ENCODE measurements at places on chromosomes 6 and 20.

GRCh38 chr20:33576432-33577125 lies 85.5 kb upstream of the C20orf144 start:
- no peak for DNase-seq

- no peak for DNase-seq
Observed at GRCh38 chr6:119480961-119481497, 131.5 kb upstream of the MAN1A1 start.

DNA sequence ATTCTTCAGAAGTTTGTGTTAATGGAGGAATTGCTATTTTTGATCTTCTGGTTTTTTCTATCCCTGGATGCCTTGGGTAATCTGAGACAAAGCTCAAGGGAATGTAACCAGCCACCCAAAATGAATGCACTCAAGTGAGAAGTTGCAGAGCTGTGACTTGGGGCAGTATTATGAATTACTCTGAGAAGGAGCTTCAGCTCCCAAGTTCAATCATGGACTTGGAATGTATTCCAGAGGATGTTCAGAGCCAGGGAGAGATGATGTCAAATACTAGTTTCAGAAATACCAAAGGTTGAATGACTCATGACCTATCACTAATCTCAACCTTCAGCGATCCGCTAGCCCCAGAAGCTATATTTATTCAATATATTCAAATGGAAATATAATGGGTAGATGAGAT lies 375.2 kb upstream of the PLCB4 start:
- DNase-seq: no peak

- no peak for DNase-seq
Observed at GRCh38 chr6:21891080-21891479, 297.5 kb downstream of the SOX4 start.

GRCh38 chr6:50913105-50913770 lies 94.6 kb downstream of the TFAP2B start:
- DNase-seq: no peak

DNA sequence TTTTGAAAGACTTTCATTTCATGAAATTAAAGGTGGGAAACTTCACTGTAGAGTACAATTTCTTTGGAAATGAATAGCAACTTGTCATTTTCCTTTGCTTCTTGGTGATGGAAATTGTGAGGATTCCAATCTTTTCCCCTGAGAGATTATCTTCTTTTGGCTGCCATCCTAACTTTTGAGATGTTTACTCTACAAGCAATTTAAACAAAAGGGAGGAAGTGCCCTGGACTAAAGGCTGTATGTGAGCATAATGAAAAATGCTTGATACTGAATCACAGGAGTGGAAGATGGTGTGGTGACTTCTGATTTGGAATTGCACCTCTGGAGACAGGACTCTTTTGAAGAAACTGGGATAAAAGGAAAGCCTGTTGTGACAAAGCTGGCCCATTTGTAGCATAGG lies 43.1 kb upstream of the JAG1 start:
- no peak for DNase-seq

DNA sequence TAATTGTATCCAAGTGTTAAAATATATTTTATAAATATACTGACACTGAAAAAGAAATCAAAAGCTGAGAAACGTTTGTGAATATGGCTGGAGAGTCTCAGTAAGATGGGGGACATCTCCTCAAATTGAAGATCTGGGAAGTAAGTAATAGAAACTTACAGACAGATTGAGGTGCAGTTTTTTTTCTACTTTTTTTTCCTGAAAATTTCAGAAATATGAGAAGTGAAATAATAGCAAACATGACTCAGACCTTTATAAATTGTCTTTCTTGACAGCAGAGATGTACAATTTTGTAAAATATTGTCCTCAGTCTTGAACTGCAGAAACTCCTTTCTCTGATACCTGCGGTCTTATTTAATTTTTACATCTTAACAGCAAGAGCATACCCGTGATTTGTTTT lies 347.1 kb downstream of the UTRN start:
- DNase-seq: no peak

- no peak for DNase-seq
Observed at GRCh38 chr6:12009876-12010634, 2.1 kb upstream of the HIVEP1 start.

DNA sequence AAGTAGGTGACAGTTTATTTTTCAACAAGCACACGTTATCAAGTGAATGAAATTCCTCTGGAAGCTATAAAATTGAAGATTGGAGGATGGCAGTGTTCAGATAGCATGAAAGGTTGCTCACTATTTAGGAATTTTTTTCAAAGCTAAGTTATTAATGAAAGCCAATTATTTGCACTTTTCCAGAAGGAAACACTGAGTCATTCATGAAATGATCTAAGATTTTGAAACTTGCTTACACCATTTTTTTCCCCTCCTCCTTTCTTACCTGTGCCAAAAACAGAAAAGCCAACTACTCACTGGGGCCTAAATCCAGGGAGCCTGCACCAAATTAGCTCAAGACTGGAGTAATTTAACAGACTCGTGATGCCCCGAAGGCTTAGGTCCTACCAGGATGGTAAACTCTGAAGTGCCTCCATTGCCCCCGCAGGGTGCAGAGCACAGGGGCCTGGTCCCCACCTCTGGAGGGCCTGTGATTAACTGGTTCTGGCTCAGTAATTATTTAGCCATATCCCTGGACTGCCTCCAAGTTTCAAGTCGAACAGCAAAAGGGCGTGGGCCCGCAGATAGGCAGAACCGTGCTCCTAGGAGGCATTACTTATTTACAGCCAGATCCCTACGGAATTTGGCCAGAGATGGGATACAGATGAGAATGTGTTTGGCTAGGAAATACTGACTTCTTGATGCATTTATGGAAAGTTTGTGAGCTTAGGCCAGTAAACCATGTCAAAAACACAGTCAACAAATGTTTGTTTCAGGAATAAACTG lies 28.0 kb upstream of the ZNF217 start:
- peak; percentile 24 for DNase-seq

DNA sequence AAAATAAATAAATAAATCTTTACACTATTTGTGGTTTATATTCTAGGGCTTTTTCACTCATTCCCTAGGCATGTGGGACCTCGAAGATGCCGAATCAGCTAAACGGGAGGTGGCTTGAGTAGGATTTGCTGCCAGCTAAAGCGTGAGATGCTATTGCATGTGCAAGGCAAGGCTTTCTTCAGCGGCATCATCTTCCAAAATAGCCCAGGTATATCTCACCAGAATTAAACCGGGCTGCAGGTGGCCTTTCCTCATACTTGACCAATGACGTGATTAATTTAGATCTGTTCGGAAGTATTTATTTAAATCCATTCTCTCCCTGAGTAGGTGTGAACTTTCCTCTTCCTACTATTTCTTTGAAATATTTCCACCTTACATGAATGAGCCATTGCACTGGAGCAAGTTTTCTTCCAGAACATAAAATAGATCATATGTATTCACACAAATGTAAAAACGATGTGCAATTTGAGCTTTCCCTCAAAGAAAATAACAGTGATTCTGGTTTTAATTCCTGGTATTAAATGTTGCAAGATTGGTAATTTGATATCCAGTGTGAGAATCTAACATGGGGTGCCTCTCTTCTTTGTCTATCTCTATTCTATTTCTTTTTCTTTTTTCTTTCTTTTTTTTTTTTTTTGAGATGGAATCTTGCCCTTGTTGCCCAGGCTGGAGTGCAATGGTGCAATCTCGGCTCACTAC lies 24.3 kb upstream of the ZNF217 start:
- no peak for DNase-seq

- DNase-seq: no peak
Observed at GRCh38 chr6:39696986-39697788, 28.0 kb downstream of the KIF6 start.

GRCh38 chr20:45500022-45500421 lies 15.4 kb downstream of the SPINT3 start:
- no peak for DNase-seq

DNA sequence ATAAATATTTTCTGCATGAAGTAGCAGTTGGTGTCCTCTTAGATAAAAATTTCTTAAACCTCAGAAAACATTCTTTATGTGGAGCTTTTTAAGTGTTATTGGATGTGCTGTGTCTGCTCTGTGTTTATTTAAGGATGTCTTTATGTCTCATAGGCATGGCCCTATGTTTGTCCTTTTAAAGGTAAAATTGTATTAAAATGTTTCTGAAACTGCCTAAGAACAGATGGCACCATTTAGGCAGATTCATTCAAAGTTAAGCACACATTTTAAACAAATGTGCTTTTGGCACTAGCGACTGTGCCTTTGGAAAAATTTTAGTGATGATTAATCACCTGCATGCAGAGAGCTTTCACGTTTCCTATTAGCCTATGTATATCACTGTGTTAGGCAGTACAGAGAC lies 125.2 kb downstream of the KIF6 start:
- no peak for DNase-seq

DNA sequence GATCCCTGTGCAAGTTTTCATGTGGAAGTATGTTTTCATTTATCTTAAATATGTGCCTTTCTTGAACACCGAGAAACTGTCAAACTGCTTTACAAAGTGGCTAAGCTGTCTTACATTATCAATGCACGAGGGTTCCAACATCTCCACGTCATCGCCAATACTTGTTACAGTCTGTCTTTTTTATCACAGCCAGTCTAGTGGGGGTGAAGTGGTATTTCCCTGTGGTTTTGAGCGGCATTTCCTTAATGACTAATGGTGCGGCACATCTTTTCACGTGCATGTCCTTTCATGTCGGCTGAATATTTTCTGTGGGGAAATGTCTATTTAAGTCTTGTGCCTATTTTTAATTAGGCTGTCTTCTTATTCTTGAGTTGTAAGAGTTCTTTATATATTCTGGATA lies 280.4 kb downstream of the FOXC1 start:
- DNase-seq: no peak

DNA sequence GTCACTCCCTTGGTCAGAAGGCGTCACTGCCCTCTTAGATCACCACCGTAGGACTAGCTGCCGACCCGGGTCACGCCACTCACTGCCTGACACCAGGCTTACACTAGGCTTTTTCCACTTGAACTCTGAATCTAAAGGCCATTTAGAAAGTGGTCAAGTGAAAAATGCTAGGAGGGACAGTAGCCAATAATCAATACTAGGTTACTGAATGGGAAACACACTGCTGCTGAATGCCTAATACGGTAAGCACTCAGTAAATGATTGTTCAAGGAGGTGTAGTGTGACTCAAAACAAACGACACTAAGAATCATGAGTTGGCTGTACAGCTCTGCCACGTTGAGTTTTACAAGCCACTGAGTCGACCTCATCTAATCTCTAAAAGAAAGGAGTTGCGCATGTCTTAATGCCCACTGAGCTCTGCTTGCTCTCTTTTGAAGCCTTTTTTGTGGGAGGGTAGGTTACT lies 760 bp upstream of the IBTK start:
- DNase-seq: no peak

- no peak for DNase-seq
Observed at GRCh38 chr6:30156262-30156599, 4.8 kb downstream of the TRIM10 start.

DNA sequence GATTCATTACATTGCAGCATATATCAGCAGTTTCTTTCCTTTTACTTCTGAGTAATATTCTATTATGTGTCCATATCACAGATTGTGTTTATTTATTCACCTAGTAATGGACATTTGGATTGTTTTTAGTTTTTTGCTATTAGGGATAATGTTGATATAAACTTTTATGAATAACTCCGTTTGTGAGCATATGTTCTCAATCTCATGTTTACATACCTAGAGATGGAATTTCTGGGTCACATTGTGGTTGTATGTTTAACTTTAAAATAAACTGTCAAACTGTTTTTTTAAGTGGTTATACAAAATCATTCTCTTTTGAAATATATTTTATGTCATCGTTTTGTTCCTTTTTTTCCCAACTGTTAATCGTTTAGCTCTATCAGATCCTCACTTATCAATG lies 311.6 kb downstream of the MMUT start:
- DNase-seq: no peak

- DNase-seq: no peak
Observed at GRCh38 chr6:25103603-25104002, 167.8 kb upstream of the RIPOR2 start.

GRCh38 chr6:125804264-125804663 lies 13.5 kb downstream of the NCOA7 start:
- DNase-seq: peak; percentile 16

- DNase-seq: no peak
Observed at GRCh38 chr6:34817446-34817845, 25.6 kb downstream of the BLTP3A start.

GRCh38 chr20:34437330-34437986 lies 74.4 kb downstream of the ITCH start:
- DNase-seq: no peak

DNA sequence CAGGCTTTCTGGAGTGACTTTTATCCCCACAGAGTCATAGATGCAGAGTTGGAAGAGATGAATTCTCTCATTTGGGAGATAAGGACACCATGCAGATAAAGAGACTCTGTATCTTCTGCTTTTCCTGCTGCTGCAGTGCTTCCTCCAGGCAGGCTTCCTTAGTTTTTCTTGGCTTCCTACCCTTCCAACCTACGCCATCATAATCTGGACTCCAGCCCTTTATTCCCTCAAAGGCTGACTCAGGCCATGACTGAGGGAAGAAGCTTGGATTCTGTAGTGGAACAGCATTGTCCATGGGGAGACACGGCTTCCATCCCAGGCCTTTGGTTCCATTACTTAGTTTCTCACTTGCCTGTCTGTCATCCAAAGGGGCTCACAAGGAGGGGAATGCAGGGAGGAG lies 6.5 kb upstream of the RNF24 start:
- no peak for DNase-seq

- DNase-seq: no peak
Observed at GRCh38 chr20:4059606-4060005, 44.2 kb upstream of the RNF24 start.

DNA sequence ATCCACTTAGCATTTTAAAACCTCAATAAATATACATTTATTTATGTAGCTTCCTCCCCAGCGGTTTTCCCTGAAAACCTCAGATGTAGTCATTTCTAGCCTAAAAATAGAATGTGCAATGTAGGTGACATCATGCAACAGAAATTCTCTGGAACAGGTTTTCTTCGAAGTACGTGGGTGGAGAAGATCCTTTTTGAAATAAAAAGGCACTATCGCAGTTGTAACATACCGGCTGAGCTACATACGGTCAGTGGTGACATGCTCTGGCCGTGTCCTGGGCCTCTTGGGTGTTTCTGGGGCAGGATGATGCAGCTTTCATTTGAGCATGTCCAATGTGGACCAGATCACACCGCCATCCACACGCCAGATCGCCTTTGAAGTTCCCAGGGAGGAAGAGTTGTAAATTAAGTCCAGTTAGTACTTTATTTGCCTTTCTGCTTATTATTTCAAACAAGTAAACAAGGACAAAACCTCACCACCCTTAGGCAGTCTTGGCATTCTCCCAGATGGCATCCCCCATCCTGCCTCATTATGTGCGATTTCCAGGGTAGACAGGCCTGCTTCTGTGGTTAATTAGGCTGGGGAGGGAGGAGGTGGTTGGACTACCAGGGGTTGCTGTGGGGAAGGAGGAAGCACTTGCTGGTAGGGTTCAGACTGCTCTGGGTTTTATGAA lies 109.5 kb upstream of the CLDN20 start:
- DNase-seq: no peak

- no peak for DNase-seq
Observed at GRCh38 chr6:307874-308273, 15.6 kb downstream of the DUSP22 start.
